Smooth muscle cell of trachea (primary cell): ENCODE measurements at places on chromosomes 1 and 21. TPM values are rescaled to one million over a fixed set of nuclear protein-coding genes. Genes with fewer than 3 reads are reported as not detected.

The EPHA10 gene
- 0.15 TPM in 1 of 2 replicates, not detected in the other for total RNA-seq

The RPL5 gene
- total RNA-seq, result 929 and 1,505 TPM in 2 replicates

The TRIM45 gene
- total RNA-seq, result 5.1 and 7.3 TPM in 2 replicates

The MYBPH gene
- total RNA-seq, result 0.15 and 2.2 TPM in 2 replicates

The RGS13 gene
- not detected in 2 replicates for total RNA-seq

The LAMB3 gene
- 25.5 and 42.8 TPM in 2 replicates for total RNA-seq

The CNTN2 gene
- total RNA-seq, result not detected in 2 replicates

The ADGRB2 gene
- 7.4 and 25.0 TPM in 2 replicates for total RNA-seq

The CDC20 gene
- 7.9 and 86.5 TPM in 2 replicates for total RNA-seq

The CASZ1 gene
- under 0.01 and 0.17 TPM in 2 replicates for total RNA-seq

The SYPL2 gene
- 0.29 and 1.2 TPM in 2 replicates for total RNA-seq

The HSF2BP gene
- 1.2 and 1.6 TPM in 2 replicates for total RNA-seq

The SLAMF7 gene
- total RNA-seq, result not detected in 2 replicates
